ENCODE measurements at places on chromosomes 11 and 22. TPM values are rescaled to one million over a fixed set of nuclear protein-coding genes. Genes with fewer than 3 reads are reported as not detected.

Gene AGBL2
- total RNA-seq = 1.3 TPM

Gene TMPRSS13
- total RNA-seq = 0.51 TPM

Gene OR52A1
- not detected for total RNA-seq

GRCh38 chr11:93718057-93718563 is 23.2 kb downstream of the TAF1D start:
- no peaks in the 10 kb centered on the region for H3K4me1 ChIP-seq
- H3K27ac ChIP-seq = no peak overlapping the region
- no peaks in the 10 kb centered on the region for H3K27me3 ChIP-seq
- no peak for DNase-seq
- no peak overlapping the region for H3K4me3 ChIP-seq

- H3K27me3 ChIP-seq = no peaks in the 10 kb centered on the region
- no peak overlapping the region for H3K27ac ChIP-seq
- no peaks in the 10 kb centered on the region for H3K36me3 ChIP-seq
- no peaks in the 10 kb centered on the region for H3K4me1 ChIP-seq
- H3K4me3 ChIP-seq = no peak overlapping the region
These were observed 46.3 kb upstream of the ZC3H12C start for GRCh38 chr11:110046775-110047380.

All from uterus (tissue), 4 donors.